ENCODE measurements at places on chromosomes 6 and 20.

DNA sequence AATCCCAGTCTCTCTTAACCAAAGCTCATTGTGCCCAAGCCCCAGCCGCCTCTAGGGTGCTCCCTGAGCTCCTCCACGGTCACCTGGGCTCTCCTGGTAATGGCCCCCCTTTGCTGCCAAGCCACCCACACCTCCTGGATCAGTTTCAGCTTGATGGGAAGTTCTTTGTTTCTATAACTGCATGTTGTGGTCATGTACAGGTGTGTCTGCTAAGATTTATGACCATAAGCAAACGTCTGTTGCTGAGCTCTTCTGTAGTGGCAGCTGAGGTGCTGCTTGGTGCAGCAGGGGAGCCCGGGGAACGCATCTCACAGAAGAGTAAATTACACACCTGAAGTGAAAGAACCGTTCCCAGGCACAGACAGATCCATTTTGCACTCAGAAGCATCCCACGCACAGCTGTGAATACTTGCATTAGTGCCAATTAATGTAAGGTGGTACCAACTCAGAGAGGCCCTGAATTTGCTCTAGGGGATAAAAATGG is 194.6 kb upstream of the ARID1B start:
- DNase-seq = no peak

GRCh38 chr6:43077981-43078511 is 1.9 kb downstream of the PTK7 start:
- DNase-seq = no peak

DNA sequence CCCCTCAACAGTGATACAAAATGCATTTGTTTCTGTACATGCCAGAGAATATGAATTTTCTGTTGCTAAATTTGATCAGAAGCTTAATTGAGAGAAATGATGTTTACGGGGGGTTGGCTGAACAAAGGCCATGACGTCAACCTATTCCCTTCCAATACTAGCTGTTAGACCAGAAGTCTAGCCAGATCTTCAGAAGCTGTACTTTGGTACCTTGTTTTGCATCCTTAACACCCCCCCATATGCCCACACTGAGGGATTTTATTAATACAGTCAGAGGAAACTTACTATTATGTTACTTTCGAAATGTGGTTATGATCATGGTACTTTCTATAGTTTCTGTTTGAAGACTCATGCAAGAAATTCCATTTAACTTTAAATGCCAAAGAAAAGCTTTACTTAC is 3.1 kb downstream of the NCOA7 start:
- DNase-seq = no peak

- no peak for DNase-seq
Observed at GRCh38 chr6:15897063-15897876, 231.6 kb upstream of the MYLIP start.

DNA sequence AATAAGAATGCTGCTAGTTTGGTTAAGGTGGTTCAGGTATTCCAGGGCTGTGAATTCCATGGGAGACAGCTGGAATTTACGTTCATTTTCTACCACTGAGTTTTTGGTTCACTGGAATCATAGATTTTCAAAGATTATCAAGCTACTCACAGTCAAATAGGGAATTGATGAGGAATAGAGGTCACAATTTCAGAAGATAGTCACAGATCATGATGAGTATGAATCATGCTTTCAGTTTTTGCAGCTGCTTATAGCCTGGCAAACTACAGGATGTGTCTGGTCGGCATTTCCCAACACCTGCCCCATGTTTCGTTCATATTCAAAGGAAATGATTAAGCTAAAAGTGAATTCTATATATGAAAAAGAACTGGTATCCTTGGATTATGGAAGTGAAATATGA is 58.7 kb downstream of the BCKDHB start:
- no peak for DNase-seq

DNA sequence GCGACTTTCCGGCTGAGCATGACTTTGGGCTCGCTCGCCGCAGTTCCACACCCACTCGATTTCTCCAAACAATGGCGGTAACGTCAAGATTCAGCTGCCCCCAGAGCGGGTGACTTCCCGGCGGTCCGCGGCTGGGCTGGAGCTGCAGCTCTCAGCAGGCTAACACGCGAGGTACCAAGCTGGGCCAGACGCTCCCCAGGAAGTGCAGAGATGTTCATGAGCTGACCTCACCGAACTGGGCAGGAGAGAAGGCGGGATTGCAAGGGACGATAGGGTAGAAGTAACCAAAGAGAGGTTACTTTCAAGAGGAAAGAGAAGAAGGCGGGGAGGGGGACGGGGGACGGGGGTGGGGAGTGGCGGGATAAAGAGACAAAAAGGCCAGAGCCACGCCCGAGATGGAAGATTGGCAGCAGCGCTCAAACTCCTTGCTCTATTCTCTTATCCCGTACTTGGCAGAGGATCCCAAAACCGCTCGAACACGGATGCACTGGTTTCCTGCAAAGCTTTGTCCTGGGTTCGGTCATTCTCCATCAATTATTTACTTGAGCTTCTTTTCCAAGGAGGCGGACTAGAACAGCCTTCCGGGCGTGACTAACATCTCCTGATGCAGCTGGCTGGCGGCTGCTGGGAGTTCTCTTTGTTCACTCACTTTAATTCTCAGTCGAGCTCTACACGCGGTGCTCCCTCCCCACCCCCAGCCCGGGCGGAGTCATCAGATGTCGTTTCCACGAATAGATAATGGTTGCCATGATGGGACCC is at the start of gene MTCL3:
Gene MTCL3 (minus strand): TSS at position 626 of the 759 bp plus-strand sequence.
- peak; percentile 52 for DNase-seq

DNA sequence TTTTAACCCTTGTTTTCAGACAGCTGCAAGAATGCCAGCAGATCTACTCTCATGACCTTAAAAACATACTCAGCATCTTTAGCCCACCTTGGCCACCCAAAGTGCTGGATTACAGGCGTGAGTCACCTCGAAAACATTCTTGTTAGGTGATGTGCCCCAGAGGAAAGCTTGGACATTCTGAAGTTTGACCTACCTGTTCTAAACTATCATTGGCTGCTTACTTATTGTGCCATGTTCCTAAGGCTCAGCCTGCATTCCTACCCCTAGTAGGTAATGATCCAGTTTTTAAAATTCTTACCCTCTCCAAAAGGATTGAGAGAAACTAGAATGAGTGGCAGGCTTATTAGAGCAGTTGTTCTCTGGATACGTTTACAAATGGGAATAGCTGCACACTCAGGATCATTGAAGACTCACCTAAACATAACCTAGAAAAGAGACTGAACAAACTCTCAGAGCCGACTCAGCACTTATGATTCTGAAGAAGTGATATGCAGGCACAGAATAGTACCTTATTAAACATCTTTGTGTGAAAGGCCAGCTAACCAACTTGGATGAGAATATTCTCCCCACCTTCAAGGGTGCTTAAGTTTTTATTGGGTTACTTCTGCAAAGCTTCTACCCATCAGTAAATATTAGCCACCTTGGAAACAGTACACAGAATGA is 362.1 kb downstream of the NRN1 start:
- DNase-seq = no peak

DNA sequence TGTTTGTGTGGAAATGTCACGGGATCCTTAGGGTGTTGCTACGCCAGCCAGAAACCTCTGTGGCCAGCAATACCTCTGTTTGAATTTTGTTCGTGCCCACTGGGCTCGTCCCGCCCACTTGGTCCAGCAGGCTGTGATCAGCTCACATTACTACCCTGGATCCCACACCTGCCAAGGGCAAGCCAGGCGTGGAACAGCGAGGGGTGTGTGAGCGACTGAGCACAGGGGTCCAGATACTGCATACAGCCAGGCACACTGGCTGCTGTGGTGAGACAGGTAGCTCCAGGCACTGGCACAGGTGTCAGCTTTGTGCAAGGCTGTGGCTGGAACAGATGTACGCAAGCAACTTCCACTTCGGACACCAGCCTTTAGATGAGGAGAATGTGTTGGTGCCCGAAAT is 718.9 kb downstream of the EPHA7 start:
- DNase-seq = no peak

GRCh38 chr6:84358581-84358980 is 131.1 kb upstream of the CEP162 start:
- DNase-seq = no peak

GRCh38 chr20:51318058-51318949 is 224.2 kb downstream of the NFATC2 start:
- DNase-seq = no peak

DNA sequence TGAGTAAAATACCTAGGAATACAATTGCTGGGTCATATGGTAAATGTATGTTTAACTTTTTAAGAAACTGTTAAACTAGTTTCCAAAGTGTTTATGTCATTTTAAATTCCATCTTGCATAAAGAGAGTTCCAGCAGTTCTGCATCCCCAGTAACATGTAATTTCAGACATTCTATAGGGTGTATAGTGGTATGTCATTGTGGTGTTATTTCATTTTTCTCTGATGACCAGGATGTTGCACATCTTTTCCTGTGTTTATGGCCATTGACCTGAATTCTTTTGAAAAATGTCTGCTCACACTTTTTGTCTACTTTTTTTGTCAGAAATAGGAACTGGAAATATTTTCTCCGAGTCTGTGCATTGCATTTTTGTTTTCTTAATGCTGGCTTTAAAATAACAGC is 128.9 kb downstream of the TMEM200A start:
- DNase-seq = no peak

DNA sequence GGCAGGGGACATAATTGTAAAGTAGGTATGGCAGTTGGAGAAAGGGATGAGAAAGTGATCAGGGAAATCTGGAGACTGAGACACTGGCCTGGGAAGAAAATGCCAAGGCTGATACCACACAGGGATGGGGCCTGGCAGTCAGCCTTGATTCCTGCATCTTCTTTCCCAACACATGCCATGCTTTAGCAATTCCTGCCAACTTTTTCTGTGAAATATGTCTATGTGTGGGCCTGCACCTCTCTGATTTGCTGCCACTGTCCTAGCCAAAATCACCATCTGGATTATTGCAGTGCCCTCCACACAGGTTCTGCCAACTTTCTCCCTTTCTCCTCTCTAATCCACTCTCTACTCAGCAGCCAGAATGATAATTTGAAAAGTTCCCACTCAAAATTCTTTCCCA is 759.8 kb upstream of the CITED2 start:
- DNase-seq = no peak

DNA sequence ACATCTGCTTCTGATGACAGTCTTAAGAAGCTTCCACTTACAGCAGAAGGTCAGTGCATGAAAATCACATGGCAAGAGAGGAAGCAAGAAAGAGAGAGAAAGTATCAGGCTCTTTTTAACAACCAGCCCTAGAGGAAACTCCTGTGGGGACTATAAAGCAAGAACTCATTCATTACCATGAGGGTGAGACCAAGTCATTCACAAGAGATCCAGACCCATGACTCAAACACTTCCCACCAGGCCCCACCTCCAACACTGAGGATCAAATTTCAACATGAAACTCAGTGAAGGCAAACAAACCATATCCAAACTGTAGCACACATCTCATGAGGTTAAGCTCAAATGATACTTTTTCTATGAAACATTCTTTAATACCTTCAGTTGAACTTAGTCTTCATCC is 643.2 kb upstream of the SYNCRIP start:
- DNase-seq = no peak

DNA sequence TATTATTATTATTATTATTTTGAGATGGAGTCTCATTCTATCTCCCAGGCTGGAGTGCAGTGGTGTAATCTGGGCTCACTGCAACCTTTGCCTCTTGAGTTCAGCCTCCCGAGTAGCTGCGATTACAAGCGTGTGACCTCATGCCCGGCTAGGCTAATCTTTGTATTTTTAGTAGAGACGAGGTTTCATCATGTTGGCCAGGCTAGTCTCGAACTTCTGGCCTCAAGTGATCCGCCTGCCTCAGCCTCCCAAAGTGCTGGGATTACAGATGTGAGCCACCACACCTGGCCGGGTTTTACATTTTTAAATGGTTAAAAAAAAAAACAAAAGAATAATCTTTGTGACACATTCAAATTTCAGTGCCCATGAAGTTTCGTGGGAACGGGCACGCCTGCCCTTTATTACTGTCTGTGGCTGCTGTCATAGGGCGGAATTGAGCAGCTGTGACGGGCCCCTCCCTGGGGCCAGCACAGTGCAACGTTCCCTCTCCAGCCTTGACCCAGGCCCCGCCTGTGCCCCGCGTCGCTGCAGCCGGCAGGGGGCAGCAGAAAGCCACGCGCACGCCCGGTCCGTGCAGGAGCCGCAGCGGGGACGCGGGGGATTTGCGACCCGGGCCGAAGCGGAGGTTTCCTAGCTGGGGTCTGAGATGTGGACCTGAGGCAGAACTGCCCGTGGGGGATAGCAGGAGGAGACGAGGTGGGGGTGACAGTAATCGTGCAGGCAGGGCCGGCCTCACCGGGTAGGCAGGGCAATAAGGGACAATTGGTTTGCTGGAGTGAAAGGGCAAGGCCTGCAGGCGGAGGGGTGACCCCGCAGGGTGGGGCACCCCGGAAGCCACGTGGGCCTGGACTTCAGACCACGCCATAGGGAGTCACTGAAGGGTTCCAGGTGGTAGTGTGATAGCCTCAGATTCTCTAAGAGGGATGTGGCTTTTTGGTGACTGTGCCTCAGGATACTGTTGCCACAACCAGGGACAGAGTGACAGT is 54.3 kb downstream of the SYTL3 start:
- DNase-seq = peak; percentile 64

GRCh38 chr6:15287670-15288375 is 42.0 kb downstream of the JARID2 start:
- DNase-seq = no peak

DNA sequence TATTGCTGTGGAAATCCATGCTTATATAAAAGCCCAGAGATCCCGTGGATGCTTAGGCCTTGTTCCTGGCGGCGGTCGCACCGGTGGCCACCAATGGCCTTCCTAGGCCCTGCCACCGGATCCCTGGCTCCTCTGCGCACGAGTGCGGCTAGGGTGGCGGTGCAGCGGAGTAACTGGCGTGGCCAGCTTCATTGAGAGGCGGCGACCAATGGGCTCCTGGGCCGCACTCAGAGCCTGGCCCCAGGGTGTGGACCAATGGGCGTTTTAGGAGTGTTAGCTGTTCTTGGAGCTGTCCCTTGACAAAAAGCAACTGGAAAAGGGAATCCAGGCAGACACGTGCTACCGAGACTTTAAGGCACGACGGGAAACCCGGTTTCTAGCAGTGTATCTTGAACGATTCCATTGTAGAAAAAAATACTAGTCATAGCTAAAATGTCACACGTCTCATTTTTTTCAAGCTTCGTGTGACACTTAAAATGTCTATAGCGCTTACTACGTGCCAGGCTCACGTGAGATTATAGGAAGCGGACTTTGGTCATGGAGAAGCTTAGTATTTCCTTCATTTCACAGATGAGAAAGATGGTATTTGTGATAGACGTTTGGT is 1.7 kb downstream of the AMD1 start:
- DNase-seq = peak; percentile 29

- DNase-seq = no peak
Observed at GRCh38 chr6:155406801-155407200, 48.8 kb downstream of the NOX3 start.
